ENCODE measurements at places on chromosomes 6 and 20. TPM values are rescaled to one million over a fixed set of nuclear protein-coding genes. Genes with fewer than 3 reads are reported as not detected.

Gene TNFRSF21
- 0.76 TPM for total RNA-seq

Gene HDGFL1
- not detected for total RNA-seq

Gene SOX18
- total RNA-seq = 0.22 TPM

Gene PLAGL1
- total RNA-seq = 2.1 TPM

Gene SMLR1
- total RNA-seq = not detected

Gene SPTLC3
- 28.7 TPM for total RNA-seq

Gene RNASET2
- total RNA-seq = 32.1 TPM

Gene RXRB
- total RNA-seq = 43.6 TPM

Gene TMEM30A
- total RNA-seq = 113 TPM

Gene ADGB
- not detected for total RNA-seq

Gene LY6G6C
- total RNA-seq = not detected

Gene ZC3H12D
- total RNA-seq = 0.03 TPM

Gene PI3
- not detected for total RNA-seq

Gene CLPSL1
- total RNA-seq = not detected

Gene TTK
- 173 TPM for total RNA-seq

Gene FNDC11
- total RNA-seq = not detected

Gene CST11
- not detected for total RNA-seq

Gene SYNE1
- 10.8 TPM for total RNA-seq

Gene GPSM3
- 0.20 TPM for total RNA-seq

Gene MRPS26
- 63.8 TPM for total RNA-seq

Gene GNRH2
- total RNA-seq = not detected

Gene DLL1
- 2.7 TPM for total RNA-seq

Gene COL12A1
- 37.5 TPM for total RNA-seq

Gene BPIFA1
- not detected for total RNA-seq

Data from MG63 (cell line).